Astrocyte of the spinal cord (primary cell): ENCODE measurements at places on chromosomes 2 and 18.

GRCh38 chr2:148967578-148967977 is 70.9 kb upstream of the LYPD6B start:
- DNase-seq, result no peak

- DNase-seq, result no peak
Measured at GRCh38 chr2:21715887-21716286, 592.1 kb downstream of the TDRD15 start.

GRCh38 chr2:36369163-36369562 is 13.6 kb downstream of the CRIM1 start:
- no peak for DNase-seq

- DNase-seq, result no peak
Measured at GRCh38 chr2:26576565-26577441, 64.4 kb downstream of the CIB4 start.

DNA sequence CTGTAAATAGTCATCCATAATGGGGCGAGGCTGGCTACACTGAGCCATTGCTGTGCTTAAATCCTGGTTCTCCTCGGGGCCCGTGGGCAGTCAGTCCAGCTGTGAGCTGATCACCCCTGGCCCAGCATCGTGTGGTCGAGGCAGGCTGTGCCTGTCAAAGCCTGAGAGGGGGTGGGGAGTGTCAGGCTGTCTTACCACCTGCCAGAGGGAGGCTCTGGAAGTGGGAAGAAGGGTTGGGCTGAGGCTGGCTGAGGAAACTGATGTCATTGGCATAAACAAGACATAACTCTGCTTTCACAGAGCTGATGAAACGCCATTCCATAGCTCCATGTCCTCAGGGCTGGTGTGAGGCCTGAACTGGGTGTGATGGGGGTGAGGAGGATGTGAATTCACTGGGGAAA is 49.7 kb downstream of the KLHL29 start:
- DNase-seq, result no peak

DNA sequence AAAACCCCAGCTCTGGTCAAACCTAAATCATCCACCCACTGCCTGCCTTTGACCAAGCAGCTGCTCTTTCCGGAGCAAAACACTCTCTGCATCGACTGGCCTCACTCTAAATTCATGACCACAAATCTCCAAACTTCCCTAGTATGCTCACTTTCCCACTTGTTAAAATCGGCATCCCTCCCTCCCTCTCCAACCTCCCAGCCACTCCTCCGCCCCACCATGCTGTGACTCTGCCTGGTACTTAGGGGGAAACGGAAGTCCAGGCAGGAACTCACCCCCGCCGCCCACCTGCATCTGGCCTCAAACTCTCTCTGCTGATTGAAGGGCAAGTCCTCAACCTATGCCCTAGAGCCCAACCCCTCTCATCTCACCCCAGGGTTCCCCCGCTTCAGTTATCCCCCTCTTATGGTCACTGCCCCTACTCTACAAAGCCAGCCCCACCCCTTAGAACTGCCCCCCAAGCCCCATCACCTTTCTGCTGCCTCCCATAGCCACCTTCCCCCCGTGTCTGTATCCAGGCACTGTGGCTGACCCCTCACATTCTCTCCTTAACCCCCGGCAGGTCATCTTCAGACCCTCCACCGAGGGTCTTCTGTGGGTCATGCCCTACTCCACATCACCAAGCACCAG is 3.8 kb upstream of the ADRA2B start:
- no peak for DNase-seq

DNA sequence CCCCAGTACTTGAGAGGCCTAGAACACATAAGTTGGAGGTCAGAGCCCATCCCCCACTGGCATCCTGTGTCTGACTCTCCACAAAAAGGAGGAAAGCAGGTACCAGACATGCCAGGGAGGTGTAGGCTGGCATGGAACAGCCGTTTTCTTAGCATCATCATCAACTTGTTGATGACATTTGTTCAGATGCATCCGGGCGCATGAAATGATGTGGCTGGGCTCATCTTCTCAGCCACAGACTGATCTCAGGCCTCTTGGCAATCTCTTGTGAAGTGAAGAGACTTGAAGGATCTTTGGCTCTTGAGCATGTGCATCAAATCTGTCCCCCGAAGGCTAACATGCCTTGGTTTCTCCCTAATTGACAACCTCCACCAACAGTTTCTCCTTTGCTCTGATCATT is 243.3 kb downstream of the TSN start:
- DNase-seq, result no peak
